ENCODE measurements at places on chromosomes 16 and 17.

DNA sequence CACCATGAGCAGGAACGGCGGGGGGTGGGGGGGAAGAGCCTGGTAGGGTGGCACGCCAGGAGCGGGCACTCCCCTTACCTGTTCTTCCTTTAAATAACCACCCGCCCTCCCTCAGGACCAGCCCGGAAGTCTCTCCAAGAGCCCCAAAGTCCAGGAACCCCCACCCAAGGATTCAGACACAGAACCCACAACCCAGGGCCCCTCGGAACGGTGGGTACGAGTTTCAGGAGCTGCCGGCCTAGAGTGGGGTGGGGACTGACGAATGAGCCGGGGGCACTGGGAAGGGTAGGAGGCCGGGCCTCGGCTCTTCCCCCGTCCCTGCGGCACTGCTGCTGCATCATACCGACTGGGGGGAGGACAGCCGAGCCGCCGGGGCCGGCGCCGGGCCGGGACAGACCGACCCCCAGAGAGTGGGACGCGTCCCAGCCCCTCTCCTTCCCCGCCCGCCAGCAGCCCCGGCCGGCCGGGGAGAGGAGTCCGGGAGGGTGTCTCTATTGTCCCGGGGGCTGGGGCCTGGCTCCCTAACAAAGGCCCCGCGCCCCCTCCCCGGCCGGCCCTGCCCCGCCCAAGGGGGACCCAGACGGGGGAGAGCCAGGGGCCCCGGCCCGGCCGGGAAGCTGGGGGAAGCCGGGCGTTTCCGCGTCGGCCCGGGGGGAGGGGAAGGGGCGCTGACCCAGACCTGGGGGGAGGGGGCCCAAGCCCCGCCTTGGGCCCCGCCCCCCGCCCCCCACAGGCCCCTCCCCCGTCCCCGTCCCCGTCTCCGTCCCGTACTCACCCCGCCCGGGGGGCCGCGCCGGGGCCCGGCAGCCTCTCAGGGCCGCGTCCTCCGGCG lies 747 bp downstream of the ATXN7L3 start:
- peak; percentile 71 for DNase-seq

DNA sequence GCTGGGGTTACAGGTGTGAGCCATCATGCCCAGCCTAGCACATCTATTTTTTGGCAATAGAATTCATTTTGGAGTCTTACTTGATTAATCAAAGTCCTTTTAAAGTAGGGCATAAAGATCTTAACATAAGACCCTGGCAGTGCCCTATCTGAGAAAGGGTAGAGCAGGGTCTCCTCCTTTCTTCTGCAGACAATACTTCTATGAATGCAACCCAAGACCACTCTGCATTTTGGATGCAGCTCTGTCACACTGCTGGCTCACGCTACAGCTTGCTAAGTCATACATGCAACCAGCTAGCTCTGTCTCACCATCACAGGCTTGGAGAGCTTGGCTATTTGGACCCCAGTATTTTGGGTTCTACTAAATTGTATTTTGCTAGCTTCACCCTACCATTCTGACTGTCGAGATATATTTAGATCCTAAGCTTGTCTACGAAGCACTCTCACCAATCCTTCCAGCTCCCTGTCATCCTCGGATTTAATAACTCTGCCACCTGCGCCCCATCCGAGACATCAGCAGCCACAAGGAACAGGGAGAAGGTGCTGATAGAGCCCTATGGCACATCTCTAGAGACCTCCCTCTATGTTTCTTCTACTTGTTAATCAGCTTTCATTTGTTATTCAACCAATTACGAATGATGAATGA lies 45.1 kb downstream of the RBFOX3 start:
- peak; percentile 54 for DNase-seq

DNA sequence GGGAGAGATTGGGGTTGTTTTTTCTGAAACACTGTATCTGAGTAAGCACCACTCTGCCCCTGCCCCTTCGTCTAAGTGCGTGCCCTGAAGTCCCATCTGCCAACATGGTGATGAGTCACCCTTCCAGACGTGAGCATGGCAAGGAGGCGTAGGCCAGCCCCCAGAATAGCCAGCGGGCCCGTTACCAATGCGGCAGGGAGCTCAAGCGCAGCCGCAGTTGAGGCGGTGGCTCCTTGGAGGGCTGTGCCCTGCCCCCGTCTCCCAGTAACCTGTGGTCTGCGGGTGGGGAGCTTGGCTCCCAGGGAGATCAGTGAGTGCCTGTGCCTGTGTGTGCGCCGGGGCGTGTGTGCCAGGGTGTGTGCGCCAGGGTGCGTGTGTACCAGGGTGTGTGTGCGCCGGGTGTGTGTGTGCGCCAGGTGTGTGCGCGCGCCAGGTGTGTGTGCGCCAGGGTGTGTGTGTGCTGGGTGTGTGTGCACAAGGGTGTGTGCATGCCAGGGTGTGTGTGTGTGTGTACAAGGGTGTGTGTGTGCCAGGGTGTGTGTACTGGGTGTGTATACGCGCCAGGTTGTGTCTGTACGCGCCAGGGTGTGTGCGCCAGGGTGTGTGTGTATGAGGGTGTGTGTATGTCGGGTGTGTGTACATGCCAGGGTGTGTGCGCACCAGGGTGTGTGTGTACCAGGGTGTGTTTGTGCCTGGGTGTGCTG lies 98.6 kb upstream of the CHMP6 start:
- DNase-seq, result no peak

GRCh38 chr17:67942810-67943209 lies 53.5 kb downstream of the C17orf58 start:
- DNase-seq, result peak; percentile 10

DNA sequence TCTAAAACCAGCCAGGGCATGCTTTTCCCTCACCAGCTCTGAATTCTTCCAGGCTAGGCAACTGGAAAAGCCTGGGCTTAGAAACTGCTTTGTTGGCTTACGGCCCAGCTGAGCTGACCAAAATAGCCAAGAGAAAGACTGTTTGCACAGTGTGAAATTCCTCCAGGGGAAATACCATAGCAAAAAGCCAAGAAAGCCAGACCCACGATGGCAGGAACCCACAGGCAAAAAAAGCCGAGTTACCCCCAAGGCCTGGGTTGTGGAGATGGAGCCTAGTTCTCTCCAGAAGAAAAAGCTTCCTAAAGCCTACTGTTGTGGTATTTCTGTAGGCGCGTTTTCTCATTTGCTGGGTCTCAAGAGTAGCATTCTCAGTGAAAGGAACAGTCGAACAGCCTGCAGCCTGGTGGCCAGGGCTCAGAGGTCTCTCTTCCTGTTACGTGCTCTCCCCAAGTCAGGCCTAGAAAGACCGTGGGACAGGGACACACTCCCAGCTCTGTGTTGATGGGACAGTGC lies 9.2 kb downstream of the SP2 start:
- no peak for DNase-seq

Measured in NCI-H82 (cell line).